ENCODE measurements at places on chromosomes 1 and 21. TPM values are rescaled to one million over a fixed set of nuclear protein-coding genes. Genes with fewer than 3 reads are reported as not detected.
A peak's percentile ranks its signal among the peaks of the same experiment; 100 is the strongest.

DNA sequence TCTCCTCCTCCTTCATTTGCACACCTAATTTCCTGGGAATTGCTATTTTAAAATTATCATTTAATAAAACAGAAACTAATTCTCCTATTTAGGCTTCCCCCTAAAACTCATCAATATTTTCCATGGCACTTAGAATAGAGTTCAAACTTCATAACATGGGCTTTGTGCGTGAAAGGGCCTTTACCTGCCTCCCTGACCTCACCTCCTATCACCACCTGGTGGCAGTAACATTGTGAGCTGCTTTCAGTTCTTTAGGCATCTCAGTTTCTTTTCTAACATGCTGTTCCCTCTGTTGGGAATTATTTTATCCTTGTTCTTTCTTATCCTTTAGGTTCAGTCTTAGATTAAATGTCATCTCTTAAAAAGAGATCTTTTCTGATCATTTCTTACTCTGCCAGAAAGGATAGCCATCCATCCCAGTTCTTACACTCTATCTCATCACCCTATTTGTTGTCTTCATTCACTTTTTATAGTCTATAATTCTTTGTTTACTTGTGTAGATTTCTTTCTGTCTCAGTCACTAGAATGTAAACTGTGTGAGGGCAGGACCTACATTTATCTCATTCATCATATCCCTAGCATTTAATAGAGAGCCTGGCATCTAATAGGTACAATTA is 133.8 kb upstream of the KIAA1614 start:
- no peak for DNase-seq

GRCh38 chr1:238186887-238187574 is 296.3 kb upstream of the ZP4 start:
- DNase-seq, result no peak

SPRR4 gene
- total RNA-seq, result not detected

TPTE gene
- total RNA-seq, result not detected

GRCh38 chr1:52364235-52364839 is 1.7 kb downstream of the CC2D1B start:
- no peak for DNase-seq

GRCh38 chr1:96253246-96254035 is 468.1 kb upstream of the PTBP2 start:
- DNase-seq, result no peak

ICOSLG gene
- 4.3 TPM for total RNA-seq

RXFP4 gene
- total RNA-seq, result not detected

GRCh38 chr1:43554444-43554992 is 23.8 kb downstream of the PTPRF start:
- peak; percentile 59 for DNase-seq

- DNase-seq, result no peak
These were observed 391 bp upstream of the LDLRAP1 start for GRCh38 chr1:25543005-25543424.

DNA sequence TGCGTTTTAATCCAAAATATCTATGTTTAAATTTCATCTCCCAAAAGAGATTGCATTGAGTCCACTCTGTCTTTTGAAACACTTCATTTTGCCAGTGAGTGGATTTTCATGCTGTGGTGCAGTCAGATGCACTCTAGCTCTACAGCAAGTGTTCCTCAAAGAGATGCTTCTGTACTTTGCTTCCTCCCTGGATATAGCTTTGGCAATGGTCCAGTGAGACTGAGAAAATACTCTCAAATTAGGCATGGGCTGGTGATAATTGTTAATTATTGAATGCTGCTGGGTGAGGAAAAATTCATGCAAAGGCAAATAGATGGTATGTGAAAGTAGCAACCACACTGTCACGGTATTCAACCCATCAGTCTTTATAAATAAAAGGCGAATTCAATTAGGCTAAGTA is 396.9 kb downstream of the ADGRL2 start:
- DNase-seq, result no peak

Measured in hematopoietic multipotent progenitor cell (in vitro differentiated cells).